Natural killer cell treated with Interleukin-12 subunit alpha and Interleukin-12 subunit beta and Interleukin-15 and Interleukin-18, amount 100 ng/mL, for 72 hours (primary cell): ENCODE measurements at places on chromosomes 6 and 20. TPM values are rescaled to one million over a fixed set of nuclear protein-coding genes. Genes with fewer than 3 reads are reported as not detected.

Gene MICB
- total RNA-seq = 37.4 TPM

Gene TBXT
- total RNA-seq = not detected

Gene CDSN
- total RNA-seq = not detected

Gene APCDD1L
- not detected for total RNA-seq

Gene ZC2HC1B
- total RNA-seq = not detected

Gene GHRH
- total RNA-seq = not detected

Gene PPP1R16B
- total RNA-seq = 119 TPM

Gene SLC17A3
- total RNA-seq = not detected

Gene SIRPB1
- total RNA-seq = not detected

Gene ULBP1
- total RNA-seq = 0.31 TPM

Gene C2
- total RNA-seq = not detected

Gene DEF6
- 105 TPM for total RNA-seq

Gene SAPCD1
- 9.2 TPM for total RNA-seq

Gene C6orf15
- not detected for total RNA-seq

Gene LST1
- total RNA-seq = 34.6 TPM

Gene KCTD20
- 61.4 TPM for total RNA-seq

Gene ASIP
- not detected for total RNA-seq

Gene MAP7
- total RNA-seq = 0.73 TPM

Gene VSTM2L
- total RNA-seq = 0.75 TPM

Gene ARHGAP18
- 14.3 TPM for total RNA-seq

Gene BFSP1
- 0.14 TPM for total RNA-seq

Gene DYNLRB1
- total RNA-seq = 120 TPM

Gene PTCHD4
- total RNA-seq = not detected

Gene CLPSL2
- not detected for total RNA-seq
